Sigmoid colon (tissue), 7 donors: ENCODE measurements at places on chromosomes 13 and 19. TPM values are rescaled to one million over a fixed set of nuclear protein-coding genes. Genes with fewer than 3 reads are reported as not detected.

The KMT5C gene
- 9.1 TPM for total RNA-seq

The HCN2 gene
- 0.55 TPM for total RNA-seq

The KIR3DL1 gene
- total RNA-seq: not detected

The ZNF66 gene
- 3.9 TPM for total RNA-seq

The HIPK4 gene
- total RNA-seq: not detected

The ZNF790 gene
- total RNA-seq: 10.0 TPM

The RPL36 gene
- 593 TPM for total RNA-seq

The TPRX2 gene
- not detected for total RNA-seq
